Endodermal cell (in vitro differentiated cells): ENCODE measurements at places on chromosomes 5 and 9. TPM values are rescaled to one million over a fixed set of nuclear protein-coding genes. Genes with fewer than 3 reads are reported as not detected.

DNA sequence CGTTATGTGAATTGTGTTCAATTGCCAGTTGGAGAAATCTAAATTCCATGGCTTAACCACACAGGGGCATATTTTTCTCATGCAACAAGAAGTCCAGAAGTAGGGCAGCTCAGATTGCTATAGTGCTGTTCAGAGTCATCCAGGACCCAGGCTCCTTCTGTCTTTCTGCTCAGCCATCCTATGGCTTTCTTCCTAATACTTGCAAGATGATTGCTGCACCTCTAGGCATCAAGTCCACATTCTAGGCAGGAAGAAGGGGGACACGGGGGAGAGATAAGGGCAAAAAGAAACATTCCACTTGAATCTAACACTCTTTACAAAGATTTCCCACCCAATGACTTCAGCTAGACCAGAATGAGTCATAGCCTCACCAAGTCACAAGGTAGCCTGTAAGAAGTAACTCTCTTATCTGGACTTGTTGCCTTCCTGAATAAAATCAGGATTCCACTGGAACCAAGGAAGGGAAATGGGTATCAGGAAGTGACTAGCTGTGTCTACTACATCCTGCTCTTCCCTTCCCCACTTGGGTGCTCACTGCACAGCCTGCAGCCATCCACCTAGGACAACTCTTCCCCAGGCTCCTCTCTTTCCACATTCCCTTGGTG lies 5.3 kb downstream of the ERAP2 start:
- DNase-seq, result no peak

- no peak for DNase-seq
Observed at GRCh38 chr5:92402956-92403702, 1020.0 kb upstream of the ARRDC3 start.

DNA sequence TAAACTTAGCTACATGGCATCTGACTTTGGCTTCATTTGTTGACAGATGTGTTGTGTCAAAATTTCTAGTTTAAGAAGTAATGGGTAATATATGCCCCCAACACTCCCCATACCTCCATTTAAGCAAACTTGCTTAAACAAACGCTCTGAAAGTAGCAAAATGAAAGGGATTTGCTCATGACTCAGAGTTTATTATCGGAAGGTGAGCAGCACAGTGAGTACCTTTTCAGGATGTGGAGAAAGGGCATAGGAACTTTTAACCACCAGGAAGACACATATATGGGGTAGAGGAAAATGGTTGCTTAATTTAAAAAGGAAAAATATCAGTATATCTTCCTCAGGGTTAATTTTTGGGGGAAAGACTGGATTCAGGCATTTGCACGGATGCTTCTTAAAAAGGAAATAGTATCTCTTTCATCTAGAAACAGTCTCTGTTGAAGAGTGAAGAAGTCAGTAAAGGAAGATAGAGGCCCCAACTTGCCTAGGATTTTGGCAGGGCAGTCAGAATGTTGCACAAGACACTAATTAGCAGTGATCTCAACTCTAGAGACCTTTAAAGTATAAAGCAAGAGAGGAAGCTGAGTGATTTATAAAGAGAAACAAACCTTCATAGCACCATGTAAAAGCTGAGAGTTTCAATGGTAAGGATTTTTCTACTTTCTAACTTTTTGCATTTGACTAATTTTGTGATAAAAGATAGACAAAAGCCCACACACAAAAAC lies 155.1 kb downstream of the TRIO start:
- no peak for DNase-seq

- DNase-seq, result peak; percentile 22
Observed at GRCh38 chr5:204966-205670, 12.8 kb downstream of the CCDC127 start.

- no peak for DNase-seq
Observed at GRCh38 chr5:172616730-172617129, 24.3 kb upstream of the NEURL1B start.

GRCh38 chr5:179209359-179210150 lies 135.7 kb downstream of the ADAMTS2 start:
- no peak for DNase-seq

GRCh38 chr9:89919171-89919681 lies 314.4 kb downstream of the GADD45G start:
- DNase-seq, result peak; percentile 91

DNA sequence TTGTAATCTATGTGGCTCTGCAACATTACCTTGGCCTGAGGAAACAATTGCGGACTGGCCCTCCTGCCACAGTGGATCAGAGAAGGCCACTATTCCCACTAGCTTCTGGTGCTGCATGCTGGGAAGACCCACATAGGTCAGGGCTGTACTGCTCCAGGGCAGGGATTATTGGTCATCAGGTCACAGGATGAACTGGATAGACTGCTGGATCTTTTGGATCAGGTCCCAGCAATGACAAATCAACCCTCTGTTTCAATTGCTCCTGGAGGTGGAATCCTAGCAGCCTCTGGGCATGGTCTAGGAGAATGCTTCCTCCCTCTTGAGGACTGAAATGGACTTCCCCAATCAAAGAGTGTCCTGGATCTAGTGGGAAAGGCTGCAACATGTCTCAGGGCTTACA lies 66.7 kb upstream of the PHF24 start:
- DNase-seq, result no peak

PCDHGA11 gene
- total RNA-seq, result 8.2 to 9.3 TPM (median 8.5 TPM) in 3 replicates

MSMP gene
- not detected in 2 replicates for total RNA-seq

NTMT1 gene
- 25.5 to 49.1 TPM (median 42.2 TPM) in 3 replicates for total RNA-seq

CEL gene
- 1.5 to 1.7 TPM (median 1.6 TPM) in 3 replicates for total RNA-seq

CAVIN4 gene
- total RNA-seq, result 8.8 and 10.1 TPM in 2 replicates

CER1 gene
- 694 to 6,466 TPM (median 767 TPM) in 3 replicates for total RNA-seq
